NCI-H774 (cell line): ENCODE measurements at places on chromosomes 2 and 18.

GRCh38 chr2:197136452-197136851, 174.1 kb downstream of the ANKRD44 start:
- no peak for DNase-seq

DNA sequence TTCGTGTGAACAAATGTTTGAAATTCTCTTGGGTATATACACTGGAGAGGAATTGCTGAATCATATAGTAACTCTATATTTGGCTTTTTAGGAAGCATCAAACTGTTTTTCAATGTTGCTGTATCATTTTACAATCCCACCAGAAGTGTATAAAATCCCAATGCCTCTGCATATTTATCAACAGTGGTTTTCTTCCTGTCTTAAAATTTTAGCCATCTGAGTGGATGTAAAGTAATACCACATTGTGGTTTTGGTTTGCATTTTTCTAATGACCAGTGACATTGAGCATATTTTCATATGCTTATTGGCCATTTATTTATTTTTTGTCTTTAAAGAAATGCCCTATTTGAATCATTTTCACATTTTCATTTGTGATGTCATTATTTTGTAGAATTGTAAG, 22.8 kb upstream of the LRP1B start:
- DNase-seq: no peak

DNA sequence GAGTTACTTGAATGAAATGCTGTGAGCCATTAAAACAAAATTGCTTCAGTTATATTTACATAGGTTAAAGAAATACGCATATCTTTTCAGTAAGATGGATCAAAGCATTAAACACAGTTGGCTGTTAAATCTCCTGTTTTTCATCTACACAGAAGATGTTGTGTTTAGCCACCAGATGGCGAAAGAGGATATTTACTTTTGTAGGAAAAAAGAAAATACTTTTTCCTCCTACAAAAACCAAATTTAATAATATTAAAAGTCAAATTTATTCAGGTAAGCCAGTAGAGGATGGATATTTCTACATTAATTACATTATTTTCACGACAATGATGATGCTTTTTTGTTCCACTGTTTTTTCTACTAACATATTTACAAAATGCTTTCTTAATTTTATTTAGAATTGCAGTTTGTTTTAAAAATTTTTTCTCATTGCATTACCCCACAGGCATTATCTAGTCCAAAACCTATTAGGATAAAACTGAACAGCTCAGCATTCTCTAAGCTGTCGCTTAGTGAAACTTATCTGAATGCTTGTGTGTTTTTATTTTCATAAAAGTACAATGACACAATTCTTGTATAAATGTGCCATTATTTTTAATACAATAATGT, 173.7 kb downstream of the ASXL3 start:
- DNase-seq: no peak

GRCh38 chr2:133235968-133236367, 332.3 kb downstream of the NCKAP5 start:
- no peak for DNase-seq

DNA sequence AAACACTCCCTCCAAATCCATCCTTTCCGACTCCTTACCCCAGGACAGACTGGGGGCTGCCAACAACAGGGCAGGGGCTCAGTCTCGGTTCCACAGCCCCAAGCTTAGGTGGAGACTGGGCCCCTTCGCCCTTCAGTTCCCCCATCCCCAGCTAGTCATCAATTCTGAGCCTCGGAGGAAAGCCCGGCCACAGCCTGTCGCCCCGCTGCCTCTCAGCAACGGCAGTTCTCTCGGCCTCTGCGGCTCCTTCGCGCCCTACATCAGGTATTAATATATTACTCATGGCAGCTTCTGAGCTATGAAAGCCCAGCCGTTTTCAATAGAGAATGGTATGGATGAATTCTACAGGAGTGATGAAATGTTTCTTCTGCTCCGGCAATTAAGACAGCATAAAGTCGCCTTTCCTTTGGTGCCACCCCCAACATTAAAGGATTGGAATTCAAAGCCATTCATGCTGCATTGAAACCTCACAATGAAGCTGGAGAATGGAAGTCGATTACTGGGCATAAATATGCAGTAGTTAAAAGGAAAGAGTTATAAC, 2.8 kb downstream of the HDAC4 start:
- no peak for DNase-seq

- no peak for DNase-seq
These were observed 47.2 kb downstream of the PLEK start for GRCh38 chr2:68412127-68412819.

DNA sequence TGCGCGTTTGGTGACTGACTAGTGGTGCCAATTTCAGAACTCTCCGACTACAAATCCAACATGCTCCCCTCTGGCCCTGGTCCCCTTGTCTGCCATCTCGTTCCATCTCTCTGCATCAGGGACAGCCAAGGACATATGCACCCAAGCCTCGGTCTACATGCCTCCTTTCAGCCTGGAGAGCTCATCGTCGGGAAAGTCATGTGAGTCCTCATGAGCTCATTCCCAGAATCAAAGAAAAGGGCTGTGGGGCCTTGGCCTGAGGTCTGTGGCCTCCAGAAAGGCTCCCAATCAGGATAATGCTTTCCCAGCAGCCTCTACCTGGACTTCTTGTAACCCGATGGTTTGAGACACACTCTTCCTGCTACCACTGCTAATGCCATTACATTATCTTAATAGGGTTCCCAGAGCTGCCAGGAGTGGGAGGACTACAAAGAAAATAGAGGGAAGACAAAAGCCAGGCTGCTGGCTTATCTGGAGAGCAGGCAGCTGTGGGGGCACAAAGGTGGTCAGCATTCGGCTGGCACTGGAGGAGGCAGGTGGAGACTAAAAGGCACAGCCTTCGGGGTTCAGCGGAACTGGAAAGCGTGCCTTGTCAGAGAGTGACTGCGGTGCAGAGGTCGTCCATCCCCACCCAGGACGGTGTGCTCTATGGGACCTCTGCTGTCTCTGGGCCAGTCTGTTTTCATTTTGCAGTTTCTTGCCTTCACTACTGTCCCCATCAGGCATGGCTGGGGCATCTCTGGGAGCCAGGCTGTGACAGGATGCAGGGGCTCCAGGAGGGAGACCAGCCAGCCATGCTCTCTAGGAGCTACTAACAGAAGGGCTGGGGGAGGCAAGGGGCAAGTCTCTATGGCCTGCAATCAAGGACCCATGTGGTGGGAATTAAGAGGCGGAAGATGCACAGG, 104.4 kb upstream of the SMAD2 start:
- no peak for DNase-seq
